ENCODE measurements at places on chromosomes 2 and 18.

DNA sequence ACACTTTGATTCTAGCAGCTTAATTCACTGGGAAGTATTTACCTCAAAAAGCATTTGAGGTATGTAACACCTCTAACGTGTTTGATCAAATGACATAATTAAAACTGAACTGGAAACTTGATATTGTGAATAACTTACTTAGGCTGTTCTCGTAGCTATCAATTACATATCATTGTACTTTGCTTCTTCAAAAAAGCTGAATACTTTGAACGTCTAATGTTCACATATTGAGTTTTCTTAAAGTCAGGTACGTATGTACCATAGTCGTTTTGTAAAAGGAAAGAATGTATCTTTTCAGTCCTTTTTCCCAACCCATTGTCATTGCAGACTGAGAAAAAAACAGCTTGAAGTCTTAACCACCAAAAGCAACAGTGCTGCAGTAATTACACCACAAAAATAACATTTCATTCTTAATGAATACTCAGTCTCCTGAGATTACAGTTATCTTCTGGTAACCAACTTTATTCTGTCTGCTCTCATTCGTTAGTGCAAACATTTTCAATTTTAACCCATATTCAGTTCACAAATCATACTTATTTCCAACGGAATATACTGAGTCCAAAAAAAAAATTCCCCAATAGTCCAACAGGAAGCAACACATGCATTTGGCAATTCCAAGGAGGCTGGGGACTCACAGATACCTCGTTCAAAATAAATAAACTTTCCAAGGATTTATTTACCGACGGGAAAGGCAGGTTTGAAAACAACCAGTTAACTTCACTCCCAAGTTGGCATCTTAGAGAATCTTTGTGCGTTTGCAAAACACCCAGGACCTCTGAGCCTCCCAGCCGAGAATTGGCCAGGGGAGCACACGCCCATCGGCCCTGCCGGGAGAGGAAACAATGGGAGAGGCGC is 1.1 kb downstream of the CHN1 start:
- DNase-seq = no peak

GRCh38 chr2:54558188-54559005 is 102.3 kb downstream of the SPTBN1 start:
- peak; percentile 80 for DNase-seq

DNA sequence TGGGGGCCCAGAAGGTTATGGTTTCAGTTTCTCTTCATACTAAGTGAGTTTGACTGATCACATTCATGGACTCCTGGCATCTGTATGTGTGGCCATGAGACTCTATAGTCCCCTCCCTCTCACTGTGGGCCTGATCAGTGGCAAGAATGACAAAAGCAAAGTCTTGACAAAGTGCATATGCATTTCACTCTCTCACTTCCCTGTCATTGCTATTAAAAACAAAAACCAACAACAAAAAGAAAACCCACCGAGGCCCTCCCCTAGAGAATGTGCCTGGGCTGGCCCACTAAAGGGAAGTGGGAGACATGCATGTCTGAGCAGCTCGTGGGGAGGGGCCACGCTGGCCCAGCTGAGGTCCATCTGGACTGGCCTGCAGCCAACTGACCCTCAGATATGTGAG is 600.1 kb upstream of the RAB6C start:
- DNase-seq = peak; percentile 55

DNA sequence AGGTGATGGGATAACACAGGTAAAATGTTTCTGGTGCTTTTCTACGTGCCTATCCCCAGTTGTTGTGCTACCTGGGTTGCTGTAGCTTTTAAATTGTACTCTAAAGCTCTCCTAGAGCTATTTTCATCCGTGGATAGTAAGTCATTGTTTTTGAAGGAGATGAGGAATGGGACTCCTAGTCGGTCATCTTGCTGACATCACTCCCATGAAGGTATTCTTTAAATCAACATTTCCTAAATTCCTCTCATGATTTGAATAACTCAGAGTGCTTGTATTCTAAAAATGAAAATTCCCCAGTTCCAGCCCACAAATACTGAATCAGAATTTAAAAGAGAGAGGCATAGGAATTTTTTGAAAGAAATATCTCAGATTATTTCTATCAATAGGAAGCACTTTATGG is 44.3 kb downstream of the CCDC148 start:
- DNase-seq = no peak

GRCh38 chr18:14117606-14118005 is 14.6 kb downstream of the ZNF519 start:
- no peak for DNase-seq

GRCh38 chr2:17413036-17413435 is 105.2 kb downstream of the RAD51AP2 start:
- no peak for DNase-seq

- no peak for DNase-seq
Measured at GRCh38 chr2:220157312-220157711, 529.9 kb downstream of the SLC4A3 start.

DNA sequence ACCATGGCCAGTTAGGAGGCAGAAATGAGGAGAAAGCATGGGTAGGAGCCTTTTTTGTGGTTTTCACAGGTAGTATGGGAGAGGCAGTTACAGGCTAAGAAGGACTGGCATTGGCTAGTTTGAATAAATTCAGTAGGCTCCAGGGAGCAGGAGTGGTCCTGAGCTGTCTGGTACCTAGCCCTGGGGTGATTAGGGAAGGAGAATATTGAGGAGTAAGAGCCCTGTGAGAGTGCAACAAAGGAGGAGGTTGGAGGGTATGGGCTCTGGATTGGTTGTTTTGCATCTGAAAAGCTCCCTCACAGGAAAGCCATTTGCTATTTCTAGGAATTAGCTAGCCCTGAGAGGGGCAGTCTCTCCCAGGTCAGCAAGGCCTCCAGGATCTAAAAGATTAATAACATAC is 13.3 kb upstream of the TCF7L1 start:
- DNase-seq = no peak

GRCh38 chr2:62705859-62706720 is 577 bp downstream of the EHBP1 start:
- no peak for DNase-seq

GRCh38 chr2:240060977-240061591 is 7.8 kb upstream of the OR6B3 start:
- DNase-seq = no peak

DNA sequence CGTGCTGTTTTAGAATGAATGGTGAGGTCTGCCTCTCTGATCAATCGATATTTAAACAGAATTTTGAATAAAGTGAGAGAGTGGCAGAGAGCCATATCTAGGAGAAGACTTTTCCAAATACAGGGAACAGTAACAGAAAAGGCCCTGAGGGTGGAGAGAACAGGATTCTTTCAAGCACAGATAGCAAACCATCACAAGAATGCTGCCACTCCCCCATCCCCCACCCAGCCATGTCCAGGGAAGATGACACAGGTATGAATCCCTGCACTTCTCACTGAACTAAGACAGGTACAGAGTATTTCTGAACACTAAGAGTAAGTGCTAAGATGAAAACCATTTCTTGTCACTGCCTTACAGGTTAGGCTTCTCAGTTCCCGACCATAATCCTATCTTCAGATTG is 23.6 kb downstream of the LRATD1 start:
- no peak for DNase-seq

- no peak for DNase-seq
Measured at GRCh38 chr2:197661626-197662025, 13.8 kb downstream of the RFTN2 start.

GRCh38 chr2:218290316-218291261 is 1.7 kb downstream of the TMBIM1 start:
- DNase-seq = peak; percentile 75

DNA sequence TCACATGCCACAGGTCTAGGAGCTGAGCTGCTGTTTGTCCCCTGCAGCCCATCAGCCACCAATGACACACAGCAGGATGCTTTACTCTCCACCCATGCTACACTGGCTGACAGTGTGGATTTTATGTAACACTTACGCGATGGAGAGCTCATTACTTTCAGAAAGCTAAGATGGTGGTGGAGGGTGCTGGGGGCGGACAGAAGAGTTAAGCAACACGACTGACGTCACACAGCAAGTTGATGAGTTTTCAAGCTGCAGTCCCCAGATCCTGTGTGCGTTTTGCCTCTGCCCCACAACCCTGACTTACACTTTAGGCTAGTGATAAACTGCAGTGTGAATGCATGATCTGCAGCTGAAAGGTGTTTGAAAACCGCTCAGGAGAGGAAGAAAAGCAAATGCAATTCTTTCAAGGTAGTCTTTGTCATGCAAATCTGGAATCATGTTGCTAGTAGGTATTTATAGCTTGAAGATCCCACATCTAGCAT is 42.4 kb downstream of the MRPS5 start:
- DNase-seq = no peak

GRCh38 chr2:26475037-26475436 is 2.9 kb downstream of the OTOF start:
- DNase-seq = no peak

DNA sequence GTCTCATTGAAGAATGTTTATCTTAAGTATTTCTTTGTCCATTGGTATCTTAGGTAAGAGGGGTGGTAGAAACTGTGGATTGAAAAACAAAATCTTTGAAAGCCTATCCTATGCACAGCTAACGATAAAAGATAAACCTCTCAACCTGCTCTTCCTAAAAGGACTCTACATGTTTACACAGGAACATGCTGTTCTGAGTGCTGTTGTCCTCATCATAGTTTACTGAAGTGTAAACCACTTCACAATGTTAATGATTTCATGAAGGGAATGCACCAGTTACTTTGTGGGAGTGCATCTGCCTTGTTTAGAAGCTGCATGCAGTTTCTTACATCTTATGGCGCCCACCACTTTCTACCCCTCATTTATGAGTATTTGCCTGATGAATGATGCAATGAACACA is 1.2 kb downstream of the ACMSD start:
- DNase-seq = no peak

- DNase-seq = no peak
Measured at GRCh38 chr18:21164548-21165095, 53.0 kb upstream of the ROCK1 start.

DNA sequence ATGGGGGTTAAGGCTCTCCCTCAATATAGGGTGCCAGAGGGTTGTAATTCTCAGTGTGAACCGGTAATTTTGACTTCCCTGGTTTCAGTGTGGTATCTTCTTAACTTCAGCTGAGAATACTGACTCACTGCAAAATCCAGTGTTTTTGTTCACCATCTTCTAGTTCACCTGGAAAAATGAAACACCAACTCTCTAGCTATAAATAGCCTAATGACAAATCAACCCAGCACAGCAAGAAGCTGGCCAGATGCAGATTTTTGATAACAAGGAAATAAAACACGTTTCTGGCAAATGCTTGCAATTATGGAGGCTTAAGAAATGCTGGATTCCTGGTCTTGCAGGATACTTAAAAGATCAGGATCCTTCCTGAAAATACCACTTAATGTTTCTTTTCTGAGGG is 192.3 kb downstream of the CLIP4 start:
- DNase-seq = no peak

GRCh38 chr2:175282300-175282699 is 100.8 kb upstream of the ATP5MC3 start:
- DNase-seq = peak; percentile 14

DNA sequence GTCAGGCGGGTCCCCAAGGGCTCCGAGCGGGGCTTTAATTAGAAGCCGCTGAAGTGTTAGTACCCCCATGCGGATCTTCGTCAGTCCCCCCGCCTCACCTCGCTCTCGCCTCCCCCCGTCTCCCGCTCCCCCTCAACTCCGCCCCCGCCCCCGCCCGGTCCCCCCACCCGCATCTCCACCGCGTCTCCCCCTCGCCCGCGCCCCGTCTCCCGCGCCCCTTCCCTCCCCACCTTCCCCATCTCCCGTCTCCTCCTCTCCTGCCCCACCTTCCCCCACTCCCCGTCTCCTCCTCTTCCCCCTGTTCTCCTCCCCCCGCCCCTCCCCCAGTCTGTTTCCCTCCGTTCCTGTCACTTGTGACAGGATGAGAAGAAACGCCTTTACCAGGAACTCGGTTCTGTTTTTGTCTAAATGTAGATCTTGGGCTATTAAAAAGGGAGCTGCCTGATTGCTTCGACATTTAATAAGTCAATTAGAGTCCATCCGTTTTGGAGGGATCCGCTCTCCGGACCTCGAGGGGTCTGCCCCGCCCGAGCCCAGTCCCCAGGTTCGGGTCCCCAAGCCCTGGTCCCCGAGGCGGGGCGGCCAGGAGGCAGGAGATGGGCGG is 969 bp upstream of the ALKAL2 start:
- DNase-seq = no peak
